ENCODE measurements at places on chromosomes 11 and 22. TPM values are rescaled to one million over a fixed set of nuclear protein-coding genes. Genes with fewer than 3 reads are reported as not detected.

The SERHL2 gene
- polyA plus RNA-seq, result 3.3 TPM

The XBP1 gene
- polyA plus RNA-seq, result 330 TPM

DNA sequence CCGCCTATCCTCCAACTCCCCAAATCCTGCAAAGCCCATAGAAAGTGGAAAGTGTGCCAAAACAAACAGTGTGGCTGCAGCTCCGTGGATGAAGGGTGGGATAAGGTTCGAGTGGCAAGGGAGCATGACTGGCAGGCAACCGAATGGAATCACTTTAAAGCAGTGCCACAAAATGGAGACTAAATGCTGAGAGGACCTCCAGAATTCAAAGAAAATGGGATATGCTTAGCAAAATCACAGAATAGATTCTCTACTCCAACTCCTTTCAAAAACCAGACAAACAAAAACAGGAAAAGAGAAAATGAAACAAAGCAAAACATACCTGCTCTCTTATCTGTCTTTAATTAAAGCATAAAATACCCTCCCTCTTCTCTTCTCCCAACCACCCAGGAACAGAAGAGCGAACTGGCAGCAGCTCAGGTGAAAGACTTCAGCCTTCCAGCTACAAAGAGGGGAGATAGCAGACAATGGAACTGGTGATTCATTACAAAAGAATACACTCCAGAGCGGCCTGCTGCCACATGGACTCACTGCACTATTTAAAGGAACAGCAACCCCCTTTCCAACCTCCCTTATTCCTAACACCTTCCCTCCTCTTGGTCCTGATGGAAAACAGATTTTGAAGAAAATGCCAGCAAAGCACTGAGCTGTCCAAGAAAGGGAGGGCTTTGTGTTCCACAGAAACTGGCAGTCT lies 118.5 kb downstream of the APOL5 start:
- peak overlapping the region; percentile 26 for H3K4me3 ChIP-seq
- peak; percentile 80 for DNase-seq
- no peaks in the 10 kb centered on the region for H3K27me3 ChIP-seq
- H3K36me3 ChIP-seq, result no peaks in the 10 kb centered on the region
- H3K4me1 ChIP-seq, result peaks cover 32% of the 10 kb centered on the region
- H3K27ac ChIP-seq, result peak overlapping the region; percentile 90

DNA sequence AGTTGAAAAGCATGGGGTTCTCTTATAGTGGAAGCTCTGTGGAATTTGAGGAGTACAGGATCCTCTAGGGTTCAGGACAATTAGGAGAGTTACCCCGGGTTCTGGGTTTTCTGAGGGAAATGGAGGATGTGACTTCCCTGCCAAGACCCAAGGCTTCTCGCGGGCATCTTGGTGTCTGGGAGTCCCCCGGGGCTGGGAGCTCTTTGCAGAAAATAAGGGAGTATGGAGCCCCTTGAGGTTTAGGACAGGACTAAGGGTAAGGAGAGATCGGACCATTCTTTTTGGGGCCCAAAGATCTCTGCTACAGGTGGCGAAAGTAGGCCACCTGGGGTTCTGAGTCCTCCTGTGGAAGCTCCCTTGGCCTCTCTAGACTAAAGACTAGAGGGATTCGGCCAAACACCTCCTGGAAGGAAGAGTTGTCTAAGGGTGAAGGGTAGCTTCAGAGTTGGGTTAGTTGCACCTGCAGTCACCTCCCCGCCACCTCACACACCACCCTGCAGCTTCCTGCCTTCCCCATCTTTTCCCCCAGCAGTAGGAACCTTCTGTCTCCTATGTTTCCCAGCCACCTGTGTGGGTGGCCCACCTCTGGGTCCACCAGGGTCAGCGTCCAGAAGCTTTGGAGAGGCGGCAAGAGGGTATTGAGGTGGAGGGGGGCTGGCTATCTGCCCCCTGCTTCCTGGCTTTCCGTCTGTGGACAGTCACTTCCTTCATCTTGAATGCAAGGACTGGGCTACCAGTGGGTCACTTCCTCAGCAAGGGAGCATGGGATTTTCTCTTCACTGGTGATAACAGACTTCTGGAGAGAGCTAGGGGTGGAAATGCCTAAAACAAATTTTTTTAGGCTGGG lies 908 bp downstream of the LIMK2 start:
- H3K4me3 ChIP-seq, result peak overlapping the region; percentile 79
- H3K27ac ChIP-seq, result peak overlapping the region; percentile 35
- H3K27me3 ChIP-seq, result no peaks in the 10 kb centered on the region
- no peaks in the 10 kb centered on the region for H3K36me3 ChIP-seq

DNA sequence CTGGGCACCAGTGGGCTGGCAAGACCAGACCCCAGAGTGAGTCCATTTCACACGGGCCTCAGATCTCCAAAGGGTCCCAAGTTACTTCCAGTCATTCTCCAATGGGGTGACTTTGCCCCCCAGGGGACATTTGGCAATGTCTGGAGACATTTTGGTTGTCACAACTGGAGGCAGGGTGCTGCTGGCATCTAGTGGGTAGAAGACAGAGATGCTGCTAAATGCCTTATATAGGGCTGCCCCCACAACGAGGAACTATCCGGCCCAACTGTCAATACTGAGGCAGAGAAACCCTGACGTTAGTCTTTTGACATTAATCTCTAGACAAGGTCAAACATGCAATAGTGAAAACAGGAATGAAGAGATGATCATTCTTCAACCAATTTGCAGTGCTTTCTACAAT lies 6.4 kb downstream of the RTN4RL2 start:
- H3K36me3 ChIP-seq, result no peaks in the 10 kb centered on the region
- no peak for DNase-seq
- H3K27ac ChIP-seq, result no peak overlapping the region
- no peak overlapping the region for H3K4me3 ChIP-seq
- peaks cover 55% of the 10 kb centered on the region for H3K27me3 ChIP-seq
- no peaks in the 10 kb centered on the region for H3K4me1 ChIP-seq

DNA sequence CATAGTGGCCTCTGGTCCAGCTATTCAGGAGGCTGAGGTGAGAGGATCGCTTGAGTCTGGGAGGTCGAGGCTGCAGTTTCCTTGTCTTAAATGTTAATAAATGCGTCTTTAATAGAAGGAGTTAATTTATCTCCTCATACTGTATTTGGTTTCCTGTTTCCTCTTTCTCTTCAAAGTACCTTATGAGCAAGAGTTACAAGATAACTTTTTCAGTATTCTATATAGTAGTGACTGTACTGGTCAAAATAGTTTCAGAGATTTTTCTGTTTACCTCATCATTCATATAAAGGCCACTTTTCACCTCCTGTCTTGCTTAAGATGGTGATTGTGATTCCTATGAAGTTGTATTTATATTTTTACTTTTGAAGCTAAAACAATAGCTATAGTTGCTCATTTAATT lies 50.9 kb downstream of the MCAM start:
- no peaks in the 10 kb centered on the region for H3K36me3 ChIP-seq
- no peak for DNase-seq
- no peak overlapping the region for H3K27ac ChIP-seq
- no peak overlapping the region for H3K4me3 ChIP-seq
- H3K27me3 ChIP-seq, result no peaks in the 10 kb centered on the region
- H3K4me1 ChIP-seq, result no peaks in the 10 kb centered on the region

DNA sequence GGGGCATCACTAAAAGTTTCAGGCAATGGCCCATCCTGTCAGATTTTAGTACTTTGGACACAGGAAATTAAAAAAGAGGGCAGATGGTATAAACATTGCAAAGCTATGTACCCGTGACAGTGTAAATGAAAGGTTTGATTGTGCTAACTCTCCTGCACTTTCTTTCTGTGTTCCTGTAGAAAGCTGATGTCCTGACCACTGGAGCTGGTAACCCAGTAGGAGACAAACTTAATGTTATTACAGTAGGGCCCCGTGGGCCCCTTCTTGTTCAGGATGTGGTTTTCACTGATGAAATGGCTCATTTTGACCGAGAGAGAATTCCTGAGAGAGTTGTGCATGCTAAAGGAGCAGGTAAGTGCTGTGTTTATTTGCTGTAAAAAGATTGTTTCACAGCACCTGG lies 10.3 kb downstream of the CAT start:
- no peak overlapping the region for H3K4me3 ChIP-seq
- no peaks in the 10 kb centered on the region for H3K36me3 ChIP-seq
- no peak overlapping the region for H3K27ac ChIP-seq
- DNase-seq, result no peak

DNA sequence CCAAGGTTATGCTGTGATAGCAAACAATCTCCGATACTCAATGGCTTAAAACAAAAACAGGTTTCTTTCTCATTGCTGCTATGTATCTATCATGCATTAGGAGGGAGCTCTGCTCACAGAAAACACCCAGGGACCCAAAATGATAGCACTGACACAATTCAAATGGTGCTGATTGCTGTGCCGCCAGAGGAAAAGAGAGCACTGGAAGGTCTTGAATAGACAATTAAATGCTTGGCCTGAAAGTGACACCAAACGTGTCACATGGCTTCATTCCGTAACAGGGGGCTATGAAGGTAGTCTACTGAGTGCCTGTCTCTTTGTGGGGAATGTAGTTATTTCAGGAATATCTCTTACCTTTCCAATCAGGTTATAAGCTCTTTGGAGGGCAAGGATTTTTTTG lies 94.2 kb downstream of the FAR1 start:
- H3K27ac ChIP-seq, result no peak overlapping the region
- DNase-seq, result no peak
- H3K36me3 ChIP-seq, result no peaks in the 10 kb centered on the region
- no peak overlapping the region for H3K4me3 ChIP-seq
- no peaks in the 10 kb centered on the region for H3K27me3 ChIP-seq
